Renal pelvis (tissue), 12 donors: ENCODE measurements at places on chromosomes 16 and 17.

DNA sequence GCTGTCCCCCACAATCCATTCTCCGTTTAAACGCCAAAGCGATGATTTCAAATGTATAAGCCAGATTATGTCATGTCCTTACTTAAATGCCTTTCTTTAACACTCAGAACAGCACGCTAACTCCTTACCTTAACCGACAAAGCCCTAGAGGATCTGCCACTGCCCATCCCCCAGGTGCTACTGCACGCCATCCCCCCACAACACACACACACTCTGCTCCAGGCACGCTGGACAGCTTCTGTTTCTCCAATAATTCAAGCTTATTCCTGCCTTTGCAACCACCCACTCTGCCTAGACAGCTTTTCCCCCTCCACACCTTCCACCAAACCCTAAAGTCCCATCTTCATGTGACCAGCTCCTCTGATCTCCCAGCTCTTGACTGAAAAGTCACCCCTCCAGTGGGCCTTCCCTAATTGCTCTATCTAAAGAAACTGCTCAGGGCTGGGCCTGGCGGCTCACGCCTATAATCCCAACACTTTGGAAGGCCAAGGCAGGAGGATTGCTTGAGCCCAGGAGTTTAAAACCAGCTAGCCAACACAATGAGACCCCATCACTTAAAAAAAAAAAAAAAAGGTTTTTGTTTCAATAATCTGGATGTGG, 38.9 kb upstream of the RPL38 start:
- DNase-seq = no peak

DNA sequence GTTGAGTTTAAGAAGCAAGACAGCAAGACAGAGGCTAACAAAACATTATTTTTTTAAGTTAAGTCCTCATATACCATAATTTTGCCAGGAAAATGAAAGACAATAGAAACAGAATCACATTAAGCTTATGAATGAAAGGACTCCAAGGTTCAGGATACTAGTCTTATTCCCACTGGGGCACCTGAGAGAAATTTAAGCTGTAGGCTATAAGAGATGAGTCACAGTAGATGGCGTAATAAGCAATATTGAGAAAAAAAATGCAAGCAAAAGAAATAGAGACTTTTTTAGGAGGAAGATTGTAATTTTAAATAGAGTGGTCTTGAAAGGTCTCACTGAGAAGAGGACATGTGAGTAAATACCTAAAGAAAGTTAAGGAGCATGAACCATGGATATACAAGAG, 57.1 kb upstream of the KIF2B start:
- no peak for DNase-seq

DNA sequence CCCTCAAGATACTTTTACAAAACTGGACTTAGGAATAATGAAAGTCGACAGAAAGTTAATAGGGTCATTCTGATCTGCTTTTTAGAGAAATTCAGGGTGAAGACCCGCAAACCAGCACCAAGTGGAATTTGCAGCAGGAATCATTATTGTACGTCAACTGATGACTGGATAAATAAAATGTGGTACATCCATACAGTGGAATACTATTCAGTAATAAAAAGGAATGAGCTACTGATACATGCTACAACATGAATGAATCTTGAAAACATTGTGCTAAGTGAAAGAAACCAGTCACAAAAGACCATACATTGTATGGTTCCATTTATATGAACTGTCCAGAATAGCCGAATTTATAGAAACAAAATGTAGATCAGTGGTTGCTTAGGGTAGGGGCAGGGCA, 83.1 kb downstream of the GNAO1 start:
- no peak for DNase-seq

GRCh38 chr17:78510141-78511075, 66.8 kb downstream of the DNAH17 start:
- no peak for DNase-seq

DNA sequence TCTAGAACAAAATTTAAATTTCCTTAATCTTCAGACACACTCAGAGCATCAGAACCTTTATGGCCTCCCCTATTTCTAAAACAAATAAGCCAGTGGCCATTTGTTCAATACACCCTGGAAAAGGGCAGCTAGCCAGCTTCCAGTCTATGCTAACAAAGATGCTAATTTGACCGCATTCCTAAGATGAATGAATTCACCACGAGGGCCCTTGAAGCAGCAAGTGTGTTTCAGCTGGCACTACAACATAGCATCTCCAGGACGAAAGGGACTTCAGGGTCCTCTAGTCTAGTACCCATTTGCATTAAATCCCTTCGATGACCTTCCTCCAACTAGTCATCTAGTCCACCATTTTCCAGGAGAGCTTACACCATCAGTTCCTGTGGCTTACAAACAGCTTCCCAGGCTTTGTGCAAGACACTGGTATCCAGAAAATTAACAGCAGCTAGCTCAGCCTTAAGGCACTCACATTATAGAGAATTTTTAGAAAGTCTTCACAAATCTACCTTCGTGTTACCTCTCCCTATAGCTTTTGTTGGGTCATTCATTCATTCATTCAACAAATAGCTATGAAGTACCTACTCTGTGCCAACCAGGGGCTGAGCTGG, 10.9 kb downstream of the KRT37 start:
- DNase-seq = no peak
